GM18507 (cell line): ENCODE measurements at places on chromosomes 2 and 18.

- DNase-seq = no peak
Observed at GRCh38 chr2:128037649-128038048, 9.8 kb upstream of the SAP130 start.

- DNase-seq = no peak
Observed at GRCh38 chr18:45825258-45826044, at the start of gene SIGLEC15. SIGLEC15 (plus strand) TSS chr18:45825675; CDS start chr18:45825729, 54 bp downstream.

DNA sequence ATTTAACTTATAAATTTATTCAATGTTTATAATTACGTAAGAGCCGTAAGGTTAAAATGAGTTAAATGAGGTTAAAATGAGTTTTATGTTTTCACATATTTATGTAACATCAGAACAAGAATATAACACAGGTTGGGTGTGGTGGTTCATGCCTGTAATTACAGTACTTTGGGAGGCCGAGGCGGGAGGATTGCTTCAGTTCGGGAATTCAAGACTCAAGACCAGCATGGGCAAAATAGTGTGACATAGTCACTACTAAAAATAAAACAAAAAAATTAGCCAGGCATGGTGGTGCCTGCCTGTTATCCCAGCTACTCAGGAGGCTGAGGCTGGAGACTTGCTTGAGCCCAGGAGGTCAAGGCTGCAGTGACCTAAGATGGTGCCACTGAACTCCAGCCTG is 9.3 kb upstream of the MBD2 start:
- DNase-seq = no peak

DNA sequence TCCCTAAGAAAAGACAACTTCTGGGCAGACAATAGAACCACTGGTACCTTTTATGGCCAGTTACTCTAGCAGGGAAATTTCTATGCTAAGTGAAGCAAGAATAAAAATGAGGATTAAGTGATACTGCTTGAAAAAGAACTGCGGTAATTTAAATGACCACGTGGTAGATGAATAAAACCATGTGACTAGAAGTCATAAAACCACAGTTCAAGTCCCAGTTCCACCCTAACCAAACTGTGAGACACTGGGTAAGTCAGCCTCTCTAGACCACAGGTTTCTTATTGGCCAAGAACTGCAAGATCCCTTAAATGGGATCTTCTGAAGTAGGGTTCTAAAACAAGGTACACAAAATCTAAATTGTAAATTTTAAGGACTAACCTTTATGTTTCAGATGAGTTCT is 12.7 kb downstream of the TMEM237 start:
- DNase-seq = no peak

- DNase-seq = no peak
Observed at GRCh38 chr2:175976391-175977157, 25.5 kb downstream of the LNPK start.

DNA sequence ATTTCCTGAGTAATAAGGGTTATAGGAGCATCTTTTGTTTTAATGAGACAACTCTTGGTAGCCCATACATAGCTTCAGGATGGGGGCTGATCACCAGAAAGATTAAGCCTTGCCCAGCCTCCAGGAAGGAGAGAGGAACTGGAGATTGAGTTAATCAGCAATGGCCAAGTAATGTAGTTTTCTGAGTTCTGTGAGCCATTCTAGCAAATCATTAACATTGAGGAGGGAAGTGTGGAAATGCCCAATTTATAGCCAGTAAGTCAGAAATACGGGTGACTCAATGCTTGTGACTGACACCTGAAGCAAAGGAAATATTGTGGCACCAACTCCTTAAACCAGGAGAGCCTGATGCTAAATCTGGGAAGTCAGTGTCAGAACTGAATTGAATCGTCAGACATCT is 205.1 kb upstream of the SRD5A2 start:
- no peak for DNase-seq

GRCh38 chr2:460861-461260 is 173.0 kb upstream of the ALKAL2 start:
- no peak for DNase-seq
